Activated gamma-delta T cell treated with anti-CD3 and anti-CD28 coated beads, Interleukin-2, amount 50 U/mL, for 16 hours (primary cell): ENCODE measurements at places on chromosomes 1 and 21.

- DNase-seq, result no peak
Measured at GRCh38 chr1:34419663-34420136, 243.0 kb downstream of the C1orf94 start.

GRCh38 chr1:106344494-106344893 lies 712.0 kb upstream of the PRMT6 start:
- no peak for DNase-seq

GRCh38 chr1:19432943-19433718 lies 52.2 kb downstream of the CAPZB start:
- no peak for DNase-seq

- DNase-seq, result no peak
Measured at GRCh38 chr1:29387210-29387609, 150.9 kb downstream of the PTPRU start.
